SJCRH30 (cell line): ENCODE measurements at places on chromosomes 6 and 20. TPM values are rescaled to one million over a fixed set of nuclear protein-coding genes. Genes with fewer than 3 reads are reported as not detected.
A peak's percentile ranks its signal among the peaks of the same experiment; 100 is the strongest.

- DNase-seq: peak; percentile 19
These were observed 121.4 kb upstream of the DST start for GRCh38 chr6:56764081-56764566.

DNA sequence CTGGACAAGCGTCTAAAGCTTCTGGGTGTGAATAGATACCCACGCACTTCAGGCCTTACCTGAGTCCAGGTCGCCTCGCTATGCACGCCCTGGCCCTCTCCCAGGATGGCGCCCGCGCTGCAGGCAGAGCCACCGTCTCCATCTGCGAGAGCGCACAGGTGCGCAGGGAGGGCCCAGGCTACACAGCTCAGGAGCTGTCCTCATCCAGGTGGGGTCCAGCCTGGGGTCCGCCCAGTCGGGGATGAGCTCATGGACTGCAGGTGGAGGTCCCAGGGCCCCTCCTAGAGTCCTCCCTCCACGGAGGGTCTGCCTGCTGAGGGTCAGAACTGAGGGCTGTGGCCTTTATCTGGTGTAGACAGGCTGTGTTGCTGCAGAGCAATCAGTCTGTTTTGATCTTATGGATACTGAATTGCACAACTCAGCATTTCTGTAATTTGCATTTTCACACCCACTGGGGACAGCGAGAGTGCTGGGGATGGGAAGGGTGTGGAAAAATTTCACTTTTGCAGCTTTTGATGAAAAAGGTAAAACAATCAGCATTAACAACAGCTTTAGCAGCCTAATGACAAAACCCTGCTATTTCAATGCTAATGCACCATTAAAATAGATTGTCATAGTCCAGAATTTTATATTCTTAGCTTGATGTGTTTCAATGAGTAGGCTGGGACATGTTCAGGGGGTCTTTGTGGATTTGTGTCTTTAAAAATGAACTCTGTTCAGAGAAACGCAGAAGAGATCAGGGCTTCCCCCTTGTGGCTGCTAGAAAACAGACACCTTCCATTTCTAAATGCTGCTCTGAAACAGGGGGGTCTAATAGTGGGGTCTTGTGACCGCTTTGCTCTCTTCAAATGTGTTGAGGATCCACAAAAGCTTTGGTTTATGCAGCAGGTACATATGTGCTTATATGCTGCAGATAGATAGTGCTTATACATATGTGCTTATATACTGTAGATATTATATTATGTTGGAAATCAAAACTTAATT is 77.8 kb upstream of the PHACTR3 start:
- DNase-seq: peak; percentile 45

DNA sequence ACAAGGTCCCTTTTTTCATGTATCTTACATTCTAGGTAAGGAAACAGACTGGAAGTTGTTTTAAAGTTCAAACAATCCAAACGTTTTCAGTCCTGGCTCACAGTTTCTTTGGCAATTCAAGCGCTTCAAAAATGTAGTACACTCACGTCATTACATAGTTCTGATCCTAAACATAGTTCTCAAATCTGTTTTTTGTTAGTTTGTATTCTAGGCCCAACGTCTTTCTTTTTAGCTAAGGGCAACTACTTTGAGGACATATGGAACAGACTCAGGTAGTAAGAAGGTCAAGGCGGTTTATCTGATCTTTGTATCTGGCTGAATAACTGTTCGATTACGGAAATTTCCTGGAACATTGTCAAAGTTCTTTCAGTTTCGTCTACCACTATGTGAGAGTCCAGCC is 36.9 kb upstream of the PLCB4 start:
- no peak for DNase-seq

The UBD gene
- not detected in 2 replicates for total RNA-seq

DNA sequence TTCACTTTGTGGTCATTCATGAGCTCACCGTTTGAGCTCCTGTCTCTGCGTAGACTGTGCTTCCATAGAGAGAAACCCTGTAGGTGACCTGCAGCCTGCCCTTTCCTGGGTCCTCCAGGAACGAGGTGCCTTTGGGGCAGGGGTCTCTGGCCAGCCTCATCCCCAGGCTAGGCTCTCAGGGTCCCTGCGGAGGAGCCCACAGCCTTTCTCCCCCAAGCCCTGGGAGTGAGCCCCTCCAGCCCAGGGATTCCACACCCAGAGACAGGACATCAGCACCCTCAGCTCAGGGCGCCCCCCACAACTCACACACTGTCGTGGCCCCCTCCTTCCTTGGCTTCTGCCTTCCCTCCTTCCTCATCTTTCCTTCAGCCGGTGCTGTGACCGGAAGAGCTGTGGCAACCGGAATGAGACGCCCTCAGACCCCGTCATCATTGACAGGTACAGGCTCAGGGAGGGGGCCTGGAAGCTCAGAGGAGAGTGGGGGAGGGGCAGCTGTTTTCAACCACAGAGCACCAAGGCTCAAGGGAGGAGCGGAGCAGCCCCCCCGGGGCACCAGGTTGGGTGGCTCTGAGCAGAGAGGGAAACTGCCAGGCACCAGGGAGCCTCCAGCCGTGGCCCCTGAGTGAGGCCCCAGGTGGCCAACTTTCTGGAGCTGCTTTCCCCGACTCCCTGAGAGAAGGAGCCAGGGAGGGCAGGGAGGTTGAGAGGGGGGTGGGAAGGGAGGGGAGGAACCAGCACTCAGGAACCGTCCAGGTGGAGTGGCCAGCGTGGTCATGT is 16.8 kb downstream of the EBF4 start:
- DNase-seq: no peak

The SMLR1 gene
- total RNA-seq: not detected in 2 replicates

DNA sequence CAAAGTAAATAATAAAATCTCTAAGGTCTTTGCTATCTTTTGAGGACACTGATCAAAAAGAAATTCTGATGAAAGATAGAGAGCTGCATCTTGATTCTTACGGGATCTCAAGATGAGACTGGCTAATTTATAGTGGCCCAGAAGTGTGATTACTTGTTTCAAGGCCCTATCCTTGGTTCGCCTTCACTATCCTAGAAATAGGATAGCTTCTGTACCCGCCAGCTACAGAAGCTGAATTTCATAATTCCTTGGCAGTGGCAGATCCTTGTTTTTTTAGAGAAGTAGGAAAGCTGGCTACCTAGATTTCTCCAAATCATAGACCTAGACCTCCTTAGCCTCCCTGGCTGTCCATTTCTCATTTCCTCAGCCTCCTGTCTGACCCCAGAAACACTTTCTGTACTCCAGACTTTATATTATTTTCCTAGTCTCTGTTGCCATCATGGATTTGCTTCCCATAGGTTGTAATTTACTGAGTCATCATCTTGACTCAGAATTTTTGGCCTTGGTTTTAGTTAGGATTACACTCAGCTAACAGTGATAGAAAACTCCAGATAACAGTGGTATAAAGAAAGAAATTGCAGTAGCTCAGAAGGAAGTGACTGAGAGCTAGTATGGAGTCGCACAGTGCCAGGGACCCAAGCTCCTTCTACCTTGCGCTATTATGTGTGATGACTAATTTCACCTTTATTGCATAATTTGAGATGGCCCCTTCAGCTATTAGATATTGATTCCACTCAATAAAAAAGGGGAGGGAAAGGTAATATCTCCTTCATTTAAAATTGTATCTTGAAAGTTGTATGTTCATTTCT is 27.7 kb downstream of the PHF3 start:
- DNase-seq: no peak

DNA sequence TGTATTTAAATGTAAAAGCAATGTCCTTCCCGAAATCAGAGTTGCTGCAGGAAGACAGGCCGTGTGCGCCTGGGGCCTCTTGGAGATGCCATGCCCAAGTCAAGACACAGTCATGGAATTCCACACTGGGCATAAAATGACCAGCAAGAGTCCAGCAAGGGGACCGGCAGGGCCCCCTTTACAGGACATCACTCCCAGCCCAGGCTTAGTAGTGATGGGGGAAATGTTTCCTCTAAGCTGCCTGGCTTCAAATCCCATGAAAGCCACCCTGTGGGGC is 1.9 kb upstream of the PPP1R3G start:
- no peak for DNase-seq

GRCh38 chr20:1392693-1393506 is at the start of gene FKBP1A:
Gene FKBP1A (minus strand): TSS chr20:1393054. CDS start chr20:1392998, 56 bp downstream.
- DNase-seq: peak; percentile 89
